ENCODE measurements at places on chromosomes 4 and X. TPM values are rescaled to one million over a fixed set of nuclear protein-coding genes. Genes with fewer than 3 reads are reported as not detected.

Gene ADRA2C
- total RNA-seq, result 0.32 TPM

Gene ARHGAP6
- not detected for total RNA-seq

Gene TADA2B
- total RNA-seq, result 29.5 TPM

Gene FAM9C
- total RNA-seq, result not detected
